ENCODE measurements at places on chromosomes 11 and 22.

GRCh38 chr11:61121917-61122316 lies 19.6 kb downstream of the CD5 start:
- no peak for DNase-seq

DNA sequence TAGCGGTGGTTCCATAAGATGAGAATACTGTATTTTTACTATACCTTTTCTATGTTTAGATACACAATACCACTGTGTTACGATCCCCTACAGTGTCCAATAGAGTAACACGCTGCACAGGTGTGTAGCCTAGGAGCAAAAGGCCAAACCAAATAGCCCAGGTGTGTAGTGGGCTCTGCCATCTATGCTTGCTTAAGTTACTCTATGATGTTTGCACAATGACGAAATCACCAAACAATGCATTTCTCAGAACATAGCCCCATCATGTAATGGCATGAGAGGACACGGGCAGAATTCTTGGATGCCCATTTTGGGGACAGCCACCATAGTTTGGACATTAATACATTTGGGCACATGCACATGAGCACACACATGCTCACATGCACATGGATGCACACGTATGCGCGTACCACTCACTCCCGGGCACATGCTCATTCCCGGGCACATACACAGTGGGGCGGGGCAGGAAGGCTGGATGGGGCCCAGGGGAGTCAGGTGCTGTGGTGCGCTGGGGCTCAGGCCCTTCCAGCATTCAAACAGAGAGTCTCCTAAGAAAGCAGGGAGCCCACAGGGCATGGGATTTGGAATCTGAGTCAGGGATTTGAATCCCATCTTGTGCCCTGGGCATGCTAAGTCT lies 51.1 kb downstream of the RTN4R start:
- DNase-seq: no peak

DNA sequence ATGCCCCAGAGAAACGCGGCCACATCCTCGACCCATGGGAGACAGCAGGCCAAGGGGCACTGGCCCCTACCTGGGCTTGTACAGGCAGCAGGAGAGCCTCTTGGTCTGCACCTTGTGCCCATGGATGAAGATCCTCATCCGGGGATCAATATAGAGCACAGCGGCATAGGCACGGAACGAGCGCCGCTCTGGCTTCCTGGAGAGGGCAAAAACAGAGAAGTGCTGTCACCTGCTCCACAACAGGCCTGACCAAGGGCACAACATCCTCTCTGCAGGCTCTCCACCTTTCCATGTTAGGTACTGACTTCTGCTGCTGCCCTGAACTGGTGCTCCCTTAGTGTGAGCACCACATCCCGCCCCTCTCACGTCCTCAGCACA lies 27.2 kb downstream of the MORC2 start:
- no peak for DNase-seq

DNA sequence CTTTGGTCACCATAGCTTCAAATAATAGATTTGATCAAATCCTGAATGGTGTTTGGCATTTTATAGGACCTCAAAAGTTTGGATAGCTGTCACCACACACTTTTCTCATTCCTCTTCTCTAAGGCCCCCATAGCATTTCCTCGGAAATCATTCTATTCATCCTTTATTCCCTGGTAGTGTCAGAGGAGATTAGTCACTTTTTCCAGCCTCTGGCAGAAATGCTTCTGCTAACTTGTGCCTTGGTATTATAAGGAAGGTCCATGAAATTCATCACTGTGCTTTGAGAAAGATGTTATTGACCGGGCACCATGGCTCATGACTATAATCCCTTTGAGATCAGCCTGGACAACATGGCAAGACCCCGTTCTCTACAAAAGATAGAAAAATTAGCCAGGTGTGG lies 19.7 kb upstream of the NUP160 start:
- DNase-seq: no peak

DNA sequence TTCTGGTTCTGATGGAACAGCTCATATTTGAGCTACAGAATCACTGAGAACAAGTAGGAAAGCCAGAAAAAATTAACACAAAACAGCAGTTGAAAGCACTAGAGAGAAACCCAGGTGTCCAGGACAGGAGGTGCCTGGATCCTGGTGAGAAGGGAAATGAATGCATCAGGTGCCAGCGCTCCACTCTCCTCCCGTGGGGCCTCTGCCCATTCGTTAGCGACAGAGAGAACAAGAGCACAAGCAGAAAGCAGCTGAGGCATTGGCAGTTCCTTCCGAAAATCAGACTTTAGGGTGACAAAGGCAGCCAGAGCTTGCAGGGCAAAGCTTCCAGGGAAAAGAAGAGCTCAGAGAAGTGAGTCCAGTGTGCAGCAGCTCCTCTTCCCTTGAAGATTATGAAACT lies 20.0 kb upstream of the KRTAP5-7 start:
- DNase-seq: no peak

- no peak for DNase-seq
These were observed 172.6 kb downstream of the WNT11 start for GRCh38 chr11:76033699-76034098.

DNA sequence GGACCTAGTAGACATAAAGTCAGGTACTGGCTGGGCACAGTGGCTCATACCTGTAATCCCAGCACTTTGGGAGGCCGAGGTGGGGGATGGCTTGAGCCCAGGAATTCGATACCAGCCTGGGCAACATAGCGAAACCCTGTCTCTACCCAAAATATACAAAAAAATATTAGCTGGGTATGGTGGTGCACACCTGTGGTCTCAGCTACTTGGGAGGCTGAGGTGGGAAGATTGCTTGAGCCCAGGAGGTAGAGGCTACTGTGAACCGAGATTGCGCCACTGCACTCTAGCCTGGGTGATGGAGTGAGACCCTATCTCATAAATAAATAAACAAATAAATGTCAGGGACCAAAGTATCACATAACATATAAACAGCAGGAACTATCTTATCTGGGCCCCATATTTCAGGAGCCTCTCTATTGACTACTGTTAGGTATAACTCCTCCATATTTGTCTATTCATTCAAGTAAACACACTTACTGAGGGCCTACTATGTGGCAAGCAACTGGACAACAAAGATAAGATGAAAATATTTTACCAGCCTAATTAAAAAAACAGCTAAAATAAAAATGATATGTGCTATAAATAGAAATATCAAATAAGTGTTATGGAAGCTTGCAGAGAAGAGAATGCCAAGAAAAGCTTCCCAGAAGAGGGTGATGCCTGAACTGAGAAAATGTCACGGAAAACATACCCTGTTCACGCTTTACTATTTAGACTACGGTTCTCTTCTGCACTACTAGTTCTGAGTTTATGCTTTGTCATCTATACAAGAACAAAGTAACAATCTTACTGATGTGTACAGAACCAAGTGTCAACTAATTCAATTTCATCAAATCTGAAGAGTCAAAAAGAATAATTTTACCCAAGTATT lies 2.0 kb downstream of the NUP98 start:
- no peak for DNase-seq

- DNase-seq: no peak
These were observed 509 bp upstream of the PRRG4 start for GRCh38 chr11:32829157-32829679.

DNA sequence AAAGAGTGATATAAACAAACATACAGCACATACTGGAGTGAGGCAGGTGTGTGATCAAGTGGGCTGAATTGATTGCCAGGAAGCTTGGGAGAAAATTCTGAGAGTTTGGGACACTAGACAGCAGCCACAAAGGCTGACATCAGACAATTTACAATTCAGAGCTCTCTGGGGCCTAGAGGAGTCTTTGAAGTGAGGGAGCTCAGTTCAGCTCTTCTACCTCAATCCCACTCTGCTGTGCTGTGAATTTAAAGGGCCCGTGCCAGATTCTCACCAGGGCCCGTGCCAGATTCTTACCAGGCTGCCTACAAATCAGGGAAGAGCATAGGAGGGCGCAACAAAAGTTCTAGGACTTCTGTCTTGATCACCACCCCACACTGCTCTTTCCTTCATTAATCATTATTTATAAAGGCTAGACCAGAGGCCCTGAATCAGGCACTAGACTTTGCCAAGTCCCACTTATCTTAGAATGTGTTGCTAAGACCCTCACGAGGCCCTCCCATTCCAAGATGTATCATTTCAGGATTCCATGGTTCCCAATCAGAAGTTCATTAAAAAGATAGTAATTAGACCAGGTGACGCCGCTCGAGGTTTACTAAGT lies 112.4 kb downstream of the KIRREL3 start:
- DNase-seq: no peak

DNA sequence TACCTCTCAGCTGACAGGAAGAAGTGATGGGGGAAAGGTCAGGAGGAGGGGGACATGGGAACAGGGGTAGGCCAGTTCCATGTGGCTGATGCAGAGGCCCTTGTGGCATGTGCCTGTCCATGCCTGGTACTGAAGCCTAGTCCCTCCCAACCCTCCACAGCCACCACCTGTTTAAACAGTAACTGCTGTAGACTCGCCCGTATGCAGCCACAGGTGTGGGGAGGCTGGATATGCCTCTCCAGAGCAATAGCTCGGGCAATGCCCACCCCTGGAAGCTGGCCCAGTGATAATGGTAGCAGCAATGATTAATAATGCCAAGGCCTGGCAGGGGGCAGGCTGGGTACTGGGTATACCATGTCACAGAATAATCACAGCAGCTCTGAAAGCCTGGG lies 2.3 kb downstream of the SMTN start:
- no peak for DNase-seq

DNA sequence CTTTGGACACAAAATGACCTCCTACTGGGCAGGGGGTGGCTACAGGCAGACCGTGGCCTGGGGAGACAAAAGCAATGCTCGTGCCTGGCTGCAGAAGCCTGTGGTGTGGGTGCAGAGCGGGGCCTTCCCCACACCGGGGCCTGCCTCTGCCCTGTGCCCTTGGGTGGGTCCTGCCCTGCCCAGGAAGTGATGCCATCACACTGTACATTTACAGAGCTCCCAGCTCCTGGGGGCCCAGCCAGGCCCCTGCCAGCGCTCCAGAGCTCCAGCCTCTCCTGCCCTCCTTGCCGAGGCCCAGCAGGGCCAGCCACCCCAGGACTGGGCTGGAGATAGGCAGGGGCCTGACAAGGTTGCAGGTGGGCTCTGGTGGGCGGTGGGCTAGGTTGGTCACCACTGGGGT lies 40.1 kb downstream of the MUC5B start:
- DNase-seq: no peak

- DNase-seq: no peak
These were observed 68.6 kb downstream of the SYT9 start for GRCh38 chr11:7320306-7320705.

- DNase-seq: no peak
These were observed 35.5 kb downstream of the RPL27A start for GRCh38 chr11:8717876-8718753.

Measured in stimulated activated CD8-positive, alpha-beta memory T cell treated with anti-CD3 and anti-CD28 coated beads, Interleukin-7, amount 100 ng/mL, for 4 hours (primary cell).